ENCODE measurements at places on chromosomes 7 and 10. TPM values are rescaled to one million over a fixed set of nuclear protein-coding genes. Genes with fewer than 3 reads are reported as not detected.

Gene OR9A2
- not detected for polyA plus RNA-seq

Gene ATOH7
- 0.12 TPM for polyA plus RNA-seq

Gene GSDME
- polyA plus RNA-seq: 127 TPM

Gene EPO
- not detected for polyA plus RNA-seq

Measured in SK-N-SH (cell line).